T-helper 2 cell (primary cell): ENCODE measurements at places on chromosomes 16 and 17.

DNA sequence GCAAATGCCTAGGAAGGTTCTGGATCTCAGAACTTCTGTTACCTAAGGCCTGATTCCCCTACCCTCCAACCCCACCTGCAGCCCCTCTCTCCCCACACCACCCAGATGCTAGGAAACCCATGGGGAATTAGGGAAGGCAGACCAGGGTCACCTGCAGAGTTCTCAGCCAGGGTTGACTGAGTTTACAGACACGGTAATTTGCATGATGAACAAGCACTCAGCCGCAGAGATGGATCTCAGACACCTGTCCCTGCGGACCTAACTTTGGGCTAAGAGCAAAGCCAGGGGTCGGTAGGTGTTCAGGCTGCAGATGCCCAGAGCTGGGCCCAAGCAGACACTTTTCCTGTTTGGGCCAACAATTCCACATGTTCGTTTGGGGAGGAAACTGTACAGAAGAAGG is 2.9 kb downstream of the ABI3 start:
- no peak for DNase-seq

GRCh38 chr17:17783116-17783824 is 53.5 kb downstream of the SREBF1 start:
- peak; percentile 34 for DNase-seq

GRCh38 chr17:36829676-36830075 is 107.6 kb upstream of the LHX1 start:
- no peak for DNase-seq

- DNase-seq: peak; percentile 41
These were observed 20.7 kb downstream of the LGALS9 start for GRCh38 chr17:27651411-27652345.

GRCh38 chr17:7574176-7574953 is 5.1 kb upstream of the CD68 start:
- no peak for DNase-seq

- no peak for DNase-seq
These were observed 10.4 kb downstream of the SLC25A10 start for GRCh38 chr17:81722184-81723120.

GRCh38 chr17:20207262-20207985 is 198.3 kb downstream of the SPECC1 start:
- no peak for DNase-seq
